ENCODE measurements at places on chromosomes 4 and X.

GRCh38 chrX:103073467-103073866 is 9.5 kb upstream of the BEX1 start:
- no peak for DNase-seq

DNA sequence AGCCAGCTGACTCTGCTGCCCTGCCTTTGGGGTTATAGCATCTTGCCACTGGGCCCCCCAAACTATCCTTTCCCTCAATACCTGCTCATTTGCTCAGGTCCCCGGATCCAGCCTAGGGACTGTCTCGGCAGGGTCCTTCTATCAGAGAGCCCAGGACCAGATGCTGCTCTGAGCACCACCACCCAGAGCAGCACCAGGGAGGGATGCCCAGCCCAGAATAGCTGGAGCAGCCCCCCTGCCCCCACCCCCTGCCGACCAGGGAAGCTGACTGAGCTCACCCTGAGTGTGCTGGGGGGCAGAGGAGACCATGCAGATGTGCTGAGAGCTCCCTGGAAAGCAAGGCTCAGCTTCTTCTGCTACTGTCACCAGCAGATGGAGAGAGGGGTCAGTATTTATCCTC is 103.6 kb upstream of the IGSF1 start:
- no peak for DNase-seq

DNA sequence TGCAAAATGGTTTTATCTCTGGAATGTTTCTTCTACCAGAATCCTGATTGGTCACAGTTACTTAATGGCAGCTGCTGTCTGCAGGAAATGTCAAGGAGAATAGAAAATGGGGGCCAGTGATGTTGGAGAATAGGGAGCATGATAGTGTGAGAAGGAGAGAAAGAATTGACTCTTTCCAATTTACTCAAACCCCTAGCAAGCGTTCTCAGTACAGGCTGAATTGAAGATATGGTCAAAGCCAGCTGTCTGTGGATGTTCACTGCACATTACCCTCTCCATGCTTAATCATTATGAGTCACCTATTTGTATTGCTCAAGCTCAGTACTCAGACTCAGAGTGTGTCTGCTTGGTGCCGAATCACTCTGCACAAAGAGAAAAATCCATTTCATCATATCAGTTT is 57.8 kb upstream of the FAM47B start:
- no peak for DNase-seq

GRCh38 chrX:150339736-150340135 is 23.4 kb upstream of the MAMLD1 start:
- DNase-seq, result no peak

GRCh38 chr4:119629142-119629471 is 503 bp upstream of the PDE5A start:
- no peak for DNase-seq

- DNase-seq, result no peak
Observed at GRCh38 chr4:5839751-5840674, 52.9 kb downstream of the CRMP1 start.

DNA sequence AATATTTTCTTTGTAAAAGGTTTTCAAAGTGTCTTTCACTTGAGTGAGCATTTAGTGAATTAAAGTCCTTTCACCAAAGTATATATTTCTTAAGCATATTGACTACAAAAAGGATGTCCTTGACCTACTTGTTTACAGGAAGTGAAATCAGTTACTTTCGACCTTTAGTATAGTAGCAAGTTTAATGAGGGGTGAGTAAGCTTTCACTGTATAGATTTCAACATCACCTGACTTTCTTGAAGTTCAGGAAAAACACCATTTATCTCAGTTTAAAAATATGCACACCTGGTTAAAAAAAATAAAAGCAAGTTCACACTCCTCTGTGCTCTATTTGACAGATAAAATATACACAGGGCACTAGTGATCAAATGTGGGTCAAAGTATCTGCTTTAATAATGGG is 88.1 kb downstream of the CCSER1 start:
- DNase-seq, result no peak

- peak; percentile 89 for DNase-seq
Observed at GRCh38 chrX:39688576-39689375, 409.0 kb downstream of the BCOR start.

GRCh38 chr4:16192057-16192456 is 34.2 kb downstream of the TAPT1 start:
- peak; percentile 22 for DNase-seq

DNA sequence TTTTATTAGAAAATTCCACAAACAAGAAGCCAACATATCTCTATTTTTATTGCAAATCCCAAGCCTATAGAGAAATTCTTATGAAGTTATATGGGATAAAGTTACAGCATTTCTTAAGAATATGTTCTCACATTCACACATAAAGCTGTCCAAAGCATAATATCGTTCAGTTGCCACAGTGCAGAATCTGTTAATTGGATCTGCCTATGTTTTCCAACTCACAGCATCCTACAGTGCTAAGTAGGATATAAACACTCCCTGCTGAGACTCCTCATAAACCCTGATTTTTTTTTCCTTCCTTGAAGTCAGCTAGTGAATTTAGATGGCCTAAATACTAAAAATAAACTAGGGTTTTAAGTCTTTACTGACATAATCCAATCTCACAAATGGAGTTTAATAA is 307.9 kb downstream of the PDGFC start:
- DNase-seq, result no peak

GRCh38 chr4:118756958-118757357 is 71.8 kb downstream of the METTL14 start:
- DNase-seq, result no peak

- DNase-seq, result no peak
Observed at GRCh38 chr4:182310316-182310715, 67.1 kb downstream of the TENM3 start.

GRCh38 chr4:180610324-180610723 is 1632.9 kb upstream of the TENM3 start:
- no peak for DNase-seq

DNA sequence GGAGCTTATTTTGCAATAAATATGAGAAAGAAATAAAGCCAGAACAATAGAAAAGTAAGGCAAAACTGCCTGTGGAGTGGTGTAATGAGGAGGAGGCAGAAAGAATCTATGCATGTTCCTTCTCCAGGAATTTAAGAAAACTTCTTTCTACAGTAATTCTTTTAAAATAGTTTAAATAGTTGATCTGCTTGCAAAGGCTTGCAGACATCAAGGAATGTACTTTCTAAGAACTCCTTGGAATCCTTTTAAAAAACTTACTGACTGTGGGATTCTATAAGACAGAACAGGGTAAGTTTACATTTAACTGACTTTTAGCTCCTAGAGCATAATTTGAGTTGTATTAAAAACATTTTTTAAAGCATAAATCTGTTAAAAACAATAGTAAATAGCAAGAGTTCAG is 63.2 kb upstream of the ALB start:
- no peak for DNase-seq

DNA sequence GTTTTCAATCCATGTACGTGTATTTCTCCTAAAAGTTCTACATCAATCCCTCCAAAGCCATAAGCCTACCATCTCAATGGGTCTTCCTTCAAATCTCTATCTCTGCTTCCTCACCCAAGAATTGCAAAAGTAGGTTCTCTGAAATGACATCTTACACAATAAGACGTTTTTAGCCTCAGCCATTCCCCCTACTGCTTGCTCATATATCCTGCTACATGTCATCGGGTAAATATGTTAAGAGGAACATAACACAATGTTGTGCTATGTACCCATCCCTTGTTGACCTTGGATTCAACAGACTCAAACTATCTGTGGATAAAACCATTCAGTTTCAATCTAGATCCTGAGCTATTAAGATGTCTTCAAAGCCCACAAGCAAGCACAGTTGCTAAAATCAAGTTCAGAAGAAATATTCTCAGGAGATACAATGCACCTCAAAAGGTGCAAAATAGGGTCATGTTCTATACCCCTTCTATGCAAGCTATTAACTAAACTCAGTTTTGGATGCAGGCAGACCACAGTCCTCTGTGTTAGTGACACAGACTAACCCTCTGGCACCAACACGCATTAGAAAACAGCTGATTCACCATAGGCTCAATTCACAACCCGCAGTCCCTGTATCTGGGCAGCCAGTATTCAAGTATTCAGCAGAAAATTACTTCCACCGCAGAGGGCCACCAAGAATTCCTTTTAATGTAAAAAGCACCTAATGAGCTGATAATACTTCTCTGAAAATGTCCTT is 56.8 kb downstream of the CD99L2 start:
- DNase-seq, result no peak

GRCh38 chr4:106677213-106677612 is 308.6 kb upstream of the GIMD1 start:
- DNase-seq, result no peak

DNA sequence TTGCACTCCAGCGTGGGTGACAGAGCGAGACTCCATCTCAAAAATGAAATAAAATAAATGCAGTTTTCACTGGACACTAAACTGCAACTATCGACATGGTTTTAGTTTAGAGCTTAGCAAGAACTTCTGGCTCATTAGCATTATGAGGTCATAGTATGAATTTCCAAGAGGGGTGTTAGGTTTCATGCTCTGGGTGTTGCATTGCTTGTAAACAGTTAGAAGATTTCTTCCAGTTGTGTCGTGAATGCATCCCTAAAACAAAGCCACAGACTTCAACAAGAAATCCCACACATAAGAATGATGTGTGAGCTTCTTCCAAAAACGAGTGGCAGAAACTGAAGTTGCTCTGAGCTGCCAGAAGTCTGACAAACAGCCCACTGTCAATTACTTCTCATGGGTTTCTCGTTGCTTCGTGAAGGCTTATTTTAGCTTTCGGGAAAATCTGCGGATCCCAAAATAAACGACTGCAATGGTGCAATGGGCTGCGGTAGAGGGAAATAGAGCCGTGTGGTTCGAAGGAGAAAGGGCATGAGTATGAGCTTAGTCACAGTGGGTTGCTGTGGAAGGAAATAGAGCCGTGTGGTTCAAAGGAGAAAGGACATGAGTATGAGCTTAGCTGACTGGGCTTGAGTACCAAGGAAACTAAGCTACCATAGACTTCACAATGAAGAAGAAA is 354.9 kb downstream of the DHRSX start:
- DNase-seq, result no peak

DNA sequence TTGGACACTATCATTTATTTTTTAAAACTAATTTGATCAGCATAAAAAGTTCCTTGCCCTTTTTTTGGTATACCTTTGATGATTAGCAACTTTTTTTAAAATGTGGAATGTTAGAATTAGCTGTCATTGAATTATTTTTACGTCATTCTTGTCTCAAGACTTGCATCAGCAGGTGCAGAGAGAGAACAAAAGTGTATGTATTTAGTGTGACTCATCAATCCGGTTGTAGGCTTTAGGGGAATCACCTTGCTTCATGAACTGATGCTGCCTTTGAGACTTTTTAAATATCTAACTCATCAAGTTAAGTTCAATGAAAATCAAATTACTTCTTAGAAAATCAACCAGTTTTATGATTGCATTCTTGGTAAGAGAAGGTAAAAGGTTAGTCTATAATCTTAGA is 125.1 kb downstream of the ARX start:
- DNase-seq, result no peak

DNA sequence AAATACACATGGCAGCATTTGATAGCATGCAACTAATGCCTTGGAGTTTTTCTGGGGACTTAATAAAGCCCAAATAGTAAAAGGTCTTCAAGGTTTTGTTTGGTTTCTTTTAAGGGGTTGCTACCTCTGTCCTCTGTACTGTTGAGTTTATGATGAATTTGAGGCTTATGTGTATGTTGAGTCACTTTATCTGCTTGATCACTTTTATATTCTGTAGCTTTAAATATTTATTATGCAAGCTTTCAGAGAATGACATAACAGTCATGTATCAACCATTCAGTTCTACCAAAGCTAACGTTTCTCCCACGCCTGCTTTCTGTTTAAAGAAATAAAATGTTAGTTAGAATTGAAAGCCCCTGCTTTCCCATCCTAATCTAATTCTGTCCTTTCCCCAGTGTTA is 122.2 kb downstream of the NHS start:
- DNase-seq, result no peak

DNA sequence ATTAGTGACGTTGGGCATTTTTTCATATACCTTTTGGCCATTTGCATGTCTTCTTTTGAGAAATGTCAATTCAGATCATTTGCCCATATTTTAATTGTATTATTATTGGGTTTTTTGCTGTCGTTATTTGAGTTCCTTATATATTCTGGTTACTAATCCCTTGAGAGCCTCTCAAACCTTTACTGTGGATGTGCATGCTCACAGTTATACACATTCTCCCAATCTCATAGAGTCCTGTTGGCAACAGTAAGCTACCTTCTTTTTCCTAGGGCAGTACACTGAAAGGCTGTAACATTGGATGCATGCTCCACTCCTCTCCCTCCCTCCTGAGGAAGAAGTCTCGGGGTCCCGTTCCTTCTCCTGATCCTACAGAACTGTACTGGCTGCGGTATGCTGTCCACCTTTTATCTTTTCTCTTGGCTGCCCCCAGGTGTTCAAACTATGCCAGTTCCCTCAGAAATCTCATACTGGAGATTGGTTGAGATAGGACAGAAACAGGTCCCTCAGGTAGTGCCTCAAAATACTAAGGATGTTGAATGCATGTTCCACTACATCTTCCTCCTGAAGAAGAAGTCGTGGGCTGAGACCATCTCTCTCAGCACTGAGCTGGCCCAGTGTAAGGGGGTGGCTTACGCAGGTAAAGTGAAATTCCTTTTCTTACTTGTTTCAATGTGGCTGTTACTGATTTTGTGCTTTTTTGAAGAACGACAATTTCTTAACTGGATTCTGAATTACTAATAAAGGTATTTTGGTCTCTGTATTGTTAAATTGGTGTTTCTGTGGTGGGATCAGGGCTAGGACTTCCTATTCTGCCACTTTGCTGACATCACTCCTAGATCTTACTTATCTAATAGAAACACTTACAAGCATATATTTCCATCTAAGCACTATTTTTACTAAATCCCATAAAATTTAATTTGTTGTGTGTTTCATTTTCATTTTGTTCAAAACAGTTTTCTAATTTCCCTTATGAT is 145.4 kb upstream of the HUWE1 start:
- peak; percentile 45 for DNase-seq

- DNase-seq, result no peak
Observed at GRCh38 chr4:136748773-136749172, 783.5 kb downstream of the PCDH18 start.

DNA sequence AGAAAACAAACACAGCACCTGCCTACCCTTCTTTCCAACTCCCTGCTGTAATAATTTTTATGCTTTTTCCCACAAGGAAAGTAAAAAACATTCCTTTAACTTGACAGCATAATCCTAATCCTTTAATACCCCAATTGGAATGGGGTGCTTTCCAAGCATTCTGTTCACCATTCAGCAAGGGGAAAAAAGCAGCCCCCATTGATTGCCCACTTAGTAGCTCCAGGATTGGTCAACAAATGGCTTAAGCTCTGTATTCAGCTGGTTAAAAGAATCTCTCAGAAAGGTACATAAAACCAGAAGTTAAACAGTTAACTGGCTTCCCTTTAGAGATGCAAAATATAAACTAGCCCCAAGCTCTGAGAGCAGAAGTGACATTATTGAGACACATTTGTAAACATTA is 194.8 kb upstream of the ATOH1 start:
- DNase-seq, result no peak
